Stimulated activated CD8-positive, alpha-beta memory T cell treated with anti-CD3 and anti-CD28 coated beads, Interleukin-4, amount 100 ng/mL, for 4 hours (primary cell): ENCODE measurements at places on chromosomes 7 and 10.

DNA sequence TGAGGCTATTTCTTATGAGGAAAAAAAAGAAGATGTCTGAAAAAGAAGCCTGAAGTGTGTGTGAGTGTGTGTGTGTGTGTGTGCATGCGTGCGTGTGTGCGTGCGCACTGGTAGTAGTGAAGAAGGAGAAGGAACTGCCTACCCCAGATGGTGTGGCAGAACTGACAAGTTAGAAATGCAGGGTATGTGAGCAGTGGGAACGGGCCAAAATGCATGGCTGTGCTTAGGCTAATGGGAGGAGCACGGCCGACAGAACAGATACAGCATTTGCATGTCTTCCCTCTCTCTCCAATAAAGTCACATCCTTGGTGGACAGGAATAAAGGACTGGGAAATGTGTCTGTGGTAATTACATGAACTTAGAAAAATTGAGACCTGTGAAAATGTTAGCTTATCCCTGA is 94.3 kb downstream of the IDE start:
- DNase-seq: no peak

GRCh38 chr7:33477719-33478480 is 348.5 kb downstream of the BBS9 start:
- DNase-seq: no peak

GRCh38 chr7:26653430-26654399 is 210.7 kb downstream of the SKAP2 start:
- DNase-seq: no peak

DNA sequence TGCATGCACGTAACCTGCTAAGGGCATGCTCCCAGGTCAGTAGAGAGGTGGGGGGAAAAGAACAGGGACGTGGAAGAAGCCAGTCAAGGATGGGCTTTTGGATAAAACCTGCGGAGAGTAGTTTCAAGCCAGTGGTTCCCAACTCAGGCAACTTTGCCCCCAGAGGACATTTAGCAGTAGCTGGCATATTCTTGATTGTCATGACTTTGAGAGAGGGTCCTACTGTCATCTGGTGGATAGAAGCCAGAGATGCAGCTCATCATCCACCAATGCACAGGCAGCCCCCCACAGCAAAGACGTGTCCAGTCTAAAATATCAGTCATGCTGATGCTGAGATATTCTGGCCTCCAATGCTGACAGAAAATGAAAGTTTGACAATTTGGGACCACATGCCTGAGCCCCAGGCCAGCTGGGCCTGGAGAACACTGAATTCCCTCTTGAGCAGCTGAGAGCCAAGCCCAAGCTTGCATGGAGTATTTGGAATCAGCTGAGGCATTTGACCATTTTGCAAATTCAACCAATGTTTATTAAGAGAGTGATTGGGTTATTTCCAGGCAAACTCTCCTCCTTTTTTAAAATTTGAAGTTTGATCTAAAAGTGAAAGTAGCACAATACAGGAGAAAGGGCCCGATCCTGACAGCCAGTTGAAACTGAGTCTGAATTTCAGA is 110.0 kb upstream of the C7orf33 start:
- no peak for DNase-seq

DNA sequence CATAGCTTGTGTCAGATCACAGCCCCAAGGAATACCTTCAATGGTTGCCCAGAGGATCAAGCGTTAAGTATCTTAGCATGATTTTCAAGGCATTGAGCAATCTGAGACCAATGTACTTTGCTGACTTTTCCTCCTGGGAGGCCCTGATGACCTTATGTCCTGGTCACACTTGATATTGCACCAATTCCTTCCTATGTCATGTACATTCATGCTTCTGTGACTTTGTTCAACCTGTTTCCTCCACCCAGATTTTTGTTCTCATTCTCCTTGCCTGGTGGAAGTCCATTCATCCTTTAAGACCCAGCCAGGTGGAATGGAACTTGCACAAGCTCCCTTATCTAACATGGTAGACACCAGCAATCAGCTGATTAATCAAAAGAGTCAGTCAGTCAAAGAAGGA is 160.8 kb downstream of the PFKFB3 start:
- DNase-seq: no peak
